ENCODE measurements at places on chromosomes 1 and 21.

DNA sequence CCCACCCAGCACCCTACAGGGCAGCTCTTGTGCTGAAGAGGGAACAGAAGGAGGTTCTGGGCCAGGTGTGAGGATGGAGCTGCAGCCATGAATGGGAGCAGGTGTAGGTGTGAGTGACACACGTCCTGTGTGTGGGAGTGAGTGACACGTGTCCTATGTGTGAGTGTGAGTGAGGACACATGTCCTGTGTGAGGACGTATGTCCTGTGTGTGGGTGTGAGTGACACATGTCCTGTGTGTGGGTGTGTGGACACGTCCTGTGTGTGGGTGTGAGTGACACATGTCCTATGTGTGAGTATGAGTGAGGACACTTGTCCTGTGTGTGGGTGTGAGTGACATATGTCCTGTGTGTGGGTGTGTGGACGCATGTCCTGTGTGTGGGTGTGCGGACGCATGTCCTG, 26.4 kb downstream of the MEGF6 start:
- DNase-seq = no peak

DNA sequence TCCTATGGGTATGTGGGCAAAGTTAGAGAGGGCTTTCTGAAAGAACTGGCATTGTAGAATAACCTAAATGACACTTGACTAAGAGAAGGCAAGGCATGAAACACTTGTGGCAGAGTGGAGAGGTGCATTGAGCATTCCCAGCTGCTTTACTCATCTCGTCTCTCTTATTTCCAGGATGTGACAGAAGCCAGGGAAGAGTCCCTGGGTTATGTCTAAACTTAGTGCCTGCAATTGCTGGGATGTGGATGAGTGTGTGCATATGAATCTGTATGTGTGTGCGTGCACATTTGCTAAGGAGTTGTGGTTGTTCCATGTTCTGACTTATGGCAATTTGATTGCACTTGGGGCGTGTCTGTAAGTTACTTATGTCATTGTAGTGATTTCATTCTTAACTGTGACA, 1326.5 kb upstream of the B3GALT2 start:
- no peak for DNase-seq

GRCh38 chr1:50611675-50612074, 188.4 kb upstream of the DMRTA2 start:
- no peak for DNase-seq

DNA sequence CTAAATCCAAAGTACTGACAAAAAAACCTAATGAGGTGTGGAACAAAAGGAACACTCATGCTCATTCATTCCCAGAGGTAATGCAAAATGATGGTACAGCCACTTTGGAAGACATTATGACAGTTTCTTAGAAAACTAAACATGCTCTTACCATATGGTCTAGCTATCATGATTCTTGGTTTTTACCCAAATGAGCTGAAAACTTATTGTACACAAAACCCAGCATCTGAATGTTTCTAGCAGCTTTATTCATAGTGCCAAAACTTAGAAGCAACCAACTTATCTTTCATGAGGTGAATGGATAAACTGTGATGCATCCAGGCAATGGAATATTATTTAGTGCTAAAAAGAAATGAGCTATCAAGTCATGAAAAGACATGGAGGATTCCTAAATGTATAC, 318.4 kb upstream of the OLFM3 start:
- no peak for DNase-seq

- no peak for DNase-seq
These were observed 113.7 kb downstream of the ZSCAN20 start for GRCh38 chr1:33586106-33586505.

DNA sequence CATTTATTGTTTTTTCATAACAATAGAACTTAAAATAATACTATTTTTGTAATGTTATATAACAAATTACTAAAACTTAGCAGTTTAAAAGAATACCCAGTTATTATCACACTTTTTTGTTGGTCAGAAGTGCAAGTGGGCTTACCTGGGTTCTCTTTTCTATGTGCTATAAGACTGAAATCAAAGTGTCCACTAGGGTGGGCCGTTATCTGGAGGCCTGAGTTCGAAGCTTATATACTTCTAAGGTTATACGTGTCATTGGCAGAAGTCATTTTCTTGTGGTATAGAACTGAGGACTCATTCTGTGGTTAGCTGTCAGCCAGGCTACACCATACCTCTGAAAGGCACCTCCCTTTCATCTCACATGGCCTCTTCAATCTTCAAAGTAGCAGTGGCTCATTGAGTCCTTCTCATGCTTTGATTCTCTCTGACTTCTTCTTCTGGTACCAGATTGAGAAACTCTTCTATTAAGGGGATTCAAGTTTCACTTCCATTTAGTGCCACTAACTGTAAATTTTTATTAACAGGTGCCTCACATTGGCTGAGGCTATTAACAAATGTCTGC, 414.3 kb downstream of the AMY1C start:
- DNase-seq = no peak

GRCh38 chr1:163084330-163084729, 15.2 kb downstream of the RGS4 start:
- no peak for DNase-seq

GRCh38 chr1:218666263-218666662, 321.1 kb downstream of the TGFB2 start:
- no peak for DNase-seq

DNA sequence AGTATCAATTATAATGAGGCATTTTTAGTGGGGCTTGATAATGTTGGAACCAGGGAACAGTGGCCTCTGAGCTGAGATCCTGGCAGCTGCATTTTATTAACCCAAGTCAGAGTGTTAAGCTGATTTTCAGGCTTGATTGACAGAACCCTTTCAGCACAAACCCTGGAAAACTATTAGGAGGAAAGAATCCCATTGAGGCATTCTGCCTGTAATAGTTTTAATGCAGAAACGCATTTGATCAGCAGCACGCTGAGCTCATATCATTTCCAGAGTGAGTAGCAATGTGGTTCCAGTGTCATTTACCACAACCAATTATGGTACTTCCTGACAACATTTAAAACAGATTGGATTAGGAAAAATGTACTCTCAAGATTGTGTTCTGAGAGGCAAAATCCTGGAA, 78.3 kb upstream of the BARHL2 start:
- DNase-seq = no peak

DNA sequence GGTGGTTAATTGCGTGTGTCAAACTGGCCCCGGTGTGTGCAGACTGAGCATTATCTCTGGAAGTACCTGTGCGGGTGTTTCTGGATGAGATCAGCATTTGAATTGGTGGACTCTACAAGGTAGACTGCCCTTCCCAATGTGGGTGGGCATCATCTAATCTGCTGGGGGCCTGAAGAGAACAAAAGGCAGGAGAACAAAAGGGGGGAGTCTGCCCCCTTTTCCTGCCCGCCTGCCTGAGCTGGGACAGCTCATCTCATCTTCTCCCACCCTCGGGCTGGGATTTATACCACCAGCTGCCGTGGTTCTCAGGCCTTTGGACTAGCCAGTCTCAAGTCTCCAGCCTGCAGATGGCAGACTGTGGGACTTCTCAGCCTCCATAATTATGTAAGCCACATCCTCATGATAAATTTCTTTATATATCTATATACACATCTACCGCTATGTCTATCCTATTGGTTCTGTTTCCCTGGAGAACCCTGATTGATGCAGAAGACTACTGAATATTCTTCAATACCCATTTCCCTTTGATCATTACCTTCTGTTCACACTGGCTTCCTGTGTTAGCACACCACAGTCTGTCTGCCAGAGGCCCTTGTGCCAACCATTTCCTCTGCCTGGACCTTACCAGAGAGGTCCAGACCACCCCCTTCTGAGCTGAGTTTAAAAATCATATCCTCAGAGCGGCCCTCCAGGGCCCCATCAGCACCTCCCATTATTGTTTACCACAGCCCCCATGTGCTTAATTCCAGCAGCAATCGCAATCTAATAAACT, 25.2 kb downstream of the RCAN1 start:
- DNase-seq = no peak

DNA sequence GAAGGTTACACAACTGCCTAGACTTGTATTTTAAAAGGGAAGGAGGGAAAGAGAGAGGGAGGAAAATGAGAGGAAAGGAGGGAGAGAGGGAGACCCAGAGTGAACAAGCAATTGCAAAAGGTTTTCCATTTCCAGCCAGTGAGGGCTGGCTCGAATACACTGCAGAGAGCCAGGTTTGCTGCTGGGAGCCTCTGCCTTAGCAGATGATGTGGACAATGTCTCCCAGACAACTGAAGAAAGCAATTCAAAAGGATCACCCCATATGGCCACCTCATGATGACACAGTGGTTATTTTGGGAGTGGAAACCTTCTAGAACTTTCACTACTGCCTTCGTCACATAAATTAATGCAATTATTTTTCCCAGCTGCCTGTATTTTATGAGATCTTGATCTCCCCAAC, 86.4 kb downstream of the BCAR3 start:
- no peak for DNase-seq

GRCh38 chr1:235147269-235147668, 13.8 kb downstream of the RBM34 start:
- no peak for DNase-seq

DNA sequence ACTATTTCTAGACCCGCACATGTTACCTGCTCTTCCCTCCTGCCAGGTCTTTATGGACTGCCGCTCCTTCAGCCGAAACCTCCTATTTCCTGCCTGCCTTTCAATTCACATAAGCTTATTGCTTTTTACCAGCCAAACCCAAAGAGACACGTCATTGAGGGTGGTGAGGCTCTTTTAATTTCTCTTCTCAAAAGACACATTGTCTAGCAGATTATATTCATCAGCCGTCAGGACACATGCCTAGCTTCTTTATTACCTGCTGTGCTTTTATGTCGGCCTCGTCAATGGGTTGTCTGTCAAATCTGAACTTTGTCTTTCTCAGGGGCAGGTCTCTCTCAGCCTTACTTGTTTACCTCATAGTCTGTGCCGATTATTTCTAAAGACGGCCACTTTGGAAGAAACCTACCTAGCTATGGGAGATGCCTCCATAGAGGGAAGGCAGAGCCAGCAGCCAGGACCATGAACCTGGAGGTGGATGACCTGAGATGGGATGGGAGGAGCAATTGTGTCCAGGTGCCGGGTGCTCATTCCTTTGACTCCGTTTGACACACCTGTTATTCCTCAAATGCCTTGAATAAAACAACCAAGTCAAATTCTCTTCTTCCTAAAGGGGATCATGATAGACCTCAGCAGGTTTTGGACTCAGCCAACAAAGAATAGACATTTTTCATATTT, 42.0 kb downstream of the ZBTB18 start:
- no peak for DNase-seq

DNA sequence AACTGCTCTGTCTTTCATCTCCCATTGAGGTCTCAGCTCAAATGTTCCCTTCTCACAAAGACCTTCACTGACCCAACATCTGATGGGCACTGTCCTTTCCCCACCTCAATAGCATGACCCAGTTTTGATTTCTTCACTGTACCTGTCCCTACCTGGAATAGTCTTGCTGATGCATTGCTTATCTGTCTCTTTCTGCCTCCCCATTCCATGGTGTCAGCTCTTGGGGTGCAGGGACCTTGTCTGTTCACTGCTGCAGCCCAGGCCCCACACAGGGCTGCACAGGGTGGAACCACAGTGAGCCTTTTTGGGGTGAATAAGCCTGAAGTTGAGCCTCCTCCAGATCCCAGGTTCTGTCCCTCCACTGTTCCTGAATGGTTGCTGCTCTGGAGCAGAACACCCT, 414.9 kb downstream of the PTPRU start:
- DNase-seq = no peak

DNA sequence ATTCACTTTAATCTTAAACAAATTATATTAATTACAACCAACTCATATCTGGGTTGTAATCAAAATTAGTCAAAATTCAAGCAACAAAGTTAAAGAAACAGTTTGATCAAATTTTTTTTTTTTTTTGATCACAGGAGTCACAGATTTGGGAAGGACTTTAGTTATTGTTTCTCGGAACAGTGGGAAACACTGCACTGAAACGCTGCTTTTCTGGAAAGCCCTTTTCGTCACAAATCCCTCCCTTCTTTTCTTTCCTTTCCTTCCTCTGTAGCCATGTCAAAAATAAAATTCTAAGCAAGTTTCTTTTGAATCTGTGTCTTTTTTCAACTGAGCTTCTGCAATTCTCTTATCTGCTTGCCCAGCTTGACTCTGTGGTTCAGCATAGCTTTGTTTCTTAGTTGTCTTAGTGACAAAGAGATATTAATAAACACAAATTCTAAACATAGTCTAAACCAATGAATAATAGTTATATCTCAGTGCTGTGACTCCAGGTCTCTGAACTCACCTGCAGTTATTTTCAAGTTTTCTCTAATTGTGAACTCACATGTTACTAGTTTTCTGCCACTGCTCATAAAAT, 53.8 kb downstream of the PTGS2 start:
- DNase-seq = no peak

GRCh38 chr1:114986286-114986685, 43.3 kb upstream of the TSHB start:
- no peak for DNase-seq

DNA sequence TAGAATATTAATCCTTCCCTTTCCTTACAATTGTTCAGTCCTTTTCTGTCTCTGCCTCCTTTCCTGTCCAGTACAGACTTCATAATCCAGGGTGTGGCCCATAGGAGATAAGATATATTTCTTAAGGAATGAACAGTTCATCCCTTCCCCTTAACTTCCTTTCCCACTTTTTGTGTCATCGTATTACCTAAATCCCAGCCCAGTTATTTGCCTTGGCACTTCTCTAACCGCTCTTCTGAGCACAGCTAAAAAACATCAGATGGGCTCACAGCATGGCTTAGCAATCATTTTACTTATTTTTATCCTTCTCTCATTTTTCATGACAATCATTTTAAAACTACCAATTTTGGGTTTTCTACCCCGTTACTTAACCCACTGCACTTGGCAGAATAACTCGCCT, 39.6 kb downstream of the F3 start:
- no peak for DNase-seq

- DNase-seq = peak; percentile 45
These were observed 79.5 kb downstream of the BEND5 start for GRCh38 chr1:48697066-48697707.

GRCh38 chr1:165287329-165287728, 69.2 kb downstream of the LMX1A start:
- no peak for DNase-seq

DNA sequence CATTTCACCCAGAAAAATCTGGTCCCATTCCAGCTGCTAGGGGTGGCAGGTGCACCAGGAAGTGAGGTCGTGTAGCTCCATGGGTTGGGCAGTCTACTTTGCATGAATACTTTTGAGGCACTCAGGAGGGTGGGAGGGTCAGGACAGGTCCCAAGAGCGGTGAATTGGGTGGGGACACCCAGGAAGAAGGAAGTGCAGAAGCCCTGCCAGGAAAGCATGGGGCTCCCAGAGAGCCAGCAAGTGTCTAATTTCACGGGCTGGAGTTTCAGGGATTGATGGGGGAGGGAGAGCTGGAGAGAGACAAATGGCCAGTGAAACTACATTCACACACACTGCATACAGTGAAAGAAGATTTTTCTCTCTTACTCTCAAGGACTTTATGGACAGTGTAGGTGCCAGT, 137.8 kb downstream of the GALNT2 start:
- no peak for DNase-seq

GRCh38 chr1:19706136-19706535, 41.5 kb downstream of the HTR6 start:
- DNase-seq = no peak

- no peak for DNase-seq
These were observed 59.7 kb downstream of the ERICH3 start for GRCh38 chr1:74613894-74614293.

- no peak for DNase-seq
These were observed 13.0 kb upstream of the F3 start for GRCh38 chr1:94554580-94554979.
